ENCODE measurements at places on chromosomes 1 and 21.

- DNase-seq: no peak
Measured at GRCh38 chr1:224641030-224641429, 24.9 kb downstream of the CNIH3 start.

DNA sequence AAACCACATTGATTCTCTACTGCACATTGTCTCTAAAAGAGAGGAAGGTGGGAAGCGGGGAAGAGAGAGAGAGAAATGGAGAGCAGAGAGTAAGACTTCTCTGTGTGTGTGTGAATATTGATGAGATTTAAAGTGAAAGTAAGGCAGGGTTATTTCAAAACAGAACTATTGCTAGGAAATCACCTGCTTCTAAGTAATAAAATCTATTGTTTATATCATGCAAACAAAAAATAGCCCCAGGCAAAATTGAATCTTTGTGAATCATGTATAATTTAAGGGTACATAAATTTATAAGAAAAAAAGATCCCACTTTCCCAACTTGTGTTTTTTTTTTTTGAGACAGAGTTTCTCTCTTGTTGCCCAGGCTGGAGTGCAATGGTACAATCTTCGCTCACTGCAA is 1.2 kb upstream of the GBP7 start:
- no peak for DNase-seq

GRCh38 chr1:84855691-84856630 is 37.0 kb downstream of the LPAR3 start:
- no peak for DNase-seq

DNA sequence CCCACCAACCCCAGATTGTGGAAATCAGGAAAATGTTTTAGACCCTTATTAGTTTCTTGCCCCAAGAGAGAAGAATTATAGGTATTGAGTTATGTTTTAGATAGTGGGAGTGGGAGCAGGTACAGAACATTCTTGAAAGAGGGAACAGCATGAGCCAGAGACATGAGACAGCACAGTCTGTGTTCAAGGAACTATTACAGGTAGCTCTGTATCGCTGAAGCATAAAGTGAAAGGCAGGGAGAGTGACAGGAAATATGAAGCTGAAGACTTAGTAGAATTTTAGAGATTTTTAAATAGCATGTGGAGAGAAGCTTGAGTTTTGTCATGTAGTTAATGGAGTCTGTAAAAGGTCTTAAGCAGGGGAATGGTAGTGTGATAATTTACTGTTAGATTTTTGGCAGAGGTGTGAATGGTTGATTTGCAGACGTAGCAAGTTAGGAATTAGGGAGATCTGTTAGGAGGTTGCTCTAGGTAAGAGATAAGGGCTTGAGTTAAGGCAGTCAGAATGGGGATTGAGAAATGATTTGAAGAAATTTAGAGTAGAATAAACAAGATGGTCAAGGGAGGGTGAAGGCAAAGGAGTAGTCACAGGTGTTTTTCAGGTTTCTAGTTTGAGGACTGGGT is 11.6 kb downstream of the SUCO start:
- no peak for DNase-seq

DNA sequence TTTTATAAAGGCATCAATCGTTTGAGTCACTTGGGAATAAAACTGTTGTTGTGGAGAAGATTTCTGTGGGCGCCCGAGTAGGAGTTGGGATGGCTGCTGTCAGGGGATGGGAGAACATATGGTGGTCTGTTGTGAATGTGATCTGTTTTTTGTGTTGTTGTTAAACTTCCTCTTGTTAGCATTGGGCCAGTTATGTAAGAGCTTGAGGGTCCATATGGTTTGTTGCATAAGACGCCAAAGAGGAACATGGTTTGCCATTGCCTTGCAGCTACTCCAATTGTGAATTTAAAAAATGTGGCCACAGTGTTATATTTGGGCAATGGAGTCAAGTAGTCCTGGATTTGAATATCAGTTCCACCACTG is 136.1 kb upstream of the JUN start:
- DNase-seq: no peak

GRCh38 chr1:163459539-163459938 is 137.8 kb downstream of the NUF2 start:
- no peak for DNase-seq

DNA sequence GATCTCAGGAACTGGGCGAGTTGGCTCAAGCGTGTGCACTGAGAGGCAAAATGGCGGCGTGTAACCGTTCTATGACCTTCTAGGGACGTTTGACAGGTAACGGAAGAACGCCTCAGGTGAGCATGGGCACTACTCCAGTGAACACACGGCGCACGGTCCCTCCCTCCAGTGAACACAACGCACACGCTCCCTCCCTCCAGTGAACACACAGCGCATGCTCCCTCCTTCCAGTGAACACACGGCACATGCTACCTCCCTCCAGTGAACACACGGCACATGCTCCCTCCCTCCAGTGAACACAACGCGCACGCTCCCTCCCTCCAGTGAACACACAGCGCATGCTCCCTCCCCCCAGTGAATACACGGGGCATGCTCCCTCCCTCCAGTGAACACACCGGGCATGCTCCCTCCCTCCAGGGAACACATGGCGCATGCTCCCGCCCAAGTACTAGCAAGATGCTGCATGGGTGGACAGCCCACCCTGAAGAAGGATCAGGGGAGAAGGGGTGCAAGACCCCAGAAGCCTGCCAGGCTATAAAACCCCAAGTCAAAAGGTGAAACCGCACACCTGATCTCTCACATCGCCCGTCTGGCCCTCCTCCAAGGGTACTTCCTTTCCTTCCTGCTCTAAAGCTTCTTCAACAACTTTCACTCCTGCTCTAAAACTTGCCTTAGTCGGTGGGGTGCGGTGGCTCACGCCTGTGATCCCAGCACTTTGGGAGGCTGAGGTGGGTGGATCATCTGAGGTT is 3.5 kb downstream of the C1orf159 start:
- DNase-seq: no peak

DNA sequence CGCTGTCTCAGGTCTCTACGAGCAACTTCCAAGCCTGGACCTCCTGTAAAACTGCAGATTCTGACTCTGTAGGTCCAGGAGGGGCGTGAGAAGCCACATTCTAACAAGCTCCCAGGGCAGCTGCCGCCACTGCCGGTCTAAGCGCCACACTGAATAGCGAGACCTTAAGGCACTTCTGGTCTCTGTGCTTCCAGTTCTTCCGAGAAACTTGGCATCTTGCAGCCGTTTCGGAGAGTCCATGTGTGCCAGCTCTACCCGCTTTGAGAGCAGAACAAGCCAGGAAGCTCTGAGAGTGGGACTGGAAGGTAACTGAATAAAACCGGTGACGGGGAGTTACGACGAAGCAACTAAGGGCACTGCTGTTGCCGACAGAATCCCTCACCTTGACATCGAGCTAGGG is 12.5 kb downstream of the AGT start:
- no peak for DNase-seq

All from GM06990 (cell line).